ENCODE measurements at places on chromosomes 2 and 18.

DNA sequence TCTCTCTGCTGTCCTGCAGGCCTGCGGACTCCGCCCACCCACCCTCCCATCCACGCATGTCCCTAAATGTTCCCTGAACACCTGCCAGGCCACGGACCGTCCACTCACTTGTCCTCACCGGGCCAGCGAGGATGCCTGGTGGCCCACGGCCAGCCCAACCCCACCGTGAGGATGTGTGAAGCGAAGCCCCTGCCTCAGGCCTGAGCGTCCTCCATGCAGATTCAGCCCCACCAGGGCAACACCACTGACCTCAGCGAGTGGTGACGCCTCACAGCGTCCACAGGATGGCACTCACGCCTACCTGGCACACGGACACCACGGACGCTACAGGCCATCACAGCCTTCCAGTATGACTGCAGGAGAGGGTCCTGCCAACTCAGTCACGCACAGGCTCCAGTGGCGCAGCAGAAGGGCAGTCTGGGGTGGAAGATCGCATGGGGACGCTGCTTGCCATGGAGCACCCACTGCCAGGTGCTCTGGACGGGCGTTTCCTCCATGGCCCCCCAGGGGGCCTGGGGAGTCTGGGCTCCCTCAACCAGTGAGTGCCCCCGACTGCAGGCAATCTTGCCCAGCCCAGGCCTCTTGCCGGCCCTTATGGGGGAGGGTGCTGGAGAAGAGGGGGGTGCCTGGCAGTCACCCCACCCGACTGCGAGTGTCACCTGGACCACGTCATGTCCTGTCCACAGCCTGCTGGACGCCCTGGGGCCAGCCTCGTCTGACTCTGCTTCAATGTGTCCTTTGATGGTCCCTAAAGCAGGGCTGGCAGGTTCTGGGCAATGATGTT lies 25.4 kb downstream of the HDAC4 start:
- DNase-seq, result no peak

DNA sequence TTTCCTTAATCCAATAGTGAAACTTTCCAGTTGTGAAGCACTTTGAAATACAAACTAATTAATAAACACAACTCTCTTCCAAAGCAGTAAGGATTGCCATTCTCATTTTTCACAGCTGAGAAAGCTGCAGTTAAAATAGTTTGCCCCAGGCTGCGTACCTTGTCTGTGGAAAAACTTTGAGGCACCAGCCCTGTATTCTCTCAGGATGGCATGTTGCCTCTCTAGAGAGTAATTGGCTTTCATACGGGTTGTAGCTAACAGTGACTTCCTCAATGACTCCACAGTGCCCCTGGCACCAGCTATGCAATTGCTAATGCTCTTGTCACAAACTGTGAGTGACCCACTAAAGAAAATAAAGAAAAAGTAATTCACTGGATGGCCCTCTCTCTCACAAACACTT lies 345.7 kb downstream of the MTX2 start:
- DNase-seq, result no peak

DNA sequence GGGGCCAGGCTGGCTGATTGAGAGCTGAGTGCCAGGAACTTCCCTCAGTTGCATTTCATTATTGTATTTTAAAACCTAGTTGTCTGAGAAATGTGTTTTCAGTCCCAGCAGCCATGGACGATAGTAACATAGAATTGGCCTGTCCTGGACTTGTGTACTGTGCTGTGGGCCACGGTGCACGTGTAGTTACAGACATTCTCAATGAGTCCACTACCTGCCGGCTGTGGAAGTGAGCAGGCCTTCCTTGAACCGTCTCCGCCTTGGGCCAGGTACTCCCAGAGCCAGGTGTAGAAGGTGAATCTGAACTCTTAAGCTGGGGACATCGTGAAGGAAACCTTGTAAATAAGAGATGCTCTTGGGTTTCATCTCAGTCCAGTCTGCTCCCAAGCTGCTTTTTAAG lies 47.0 kb downstream of the UBE2F start:
- no peak for DNase-seq

- no peak for DNase-seq
These were observed 53.2 kb downstream of the NEB start for GRCh38 chr2:151681051-151681450.

DNA sequence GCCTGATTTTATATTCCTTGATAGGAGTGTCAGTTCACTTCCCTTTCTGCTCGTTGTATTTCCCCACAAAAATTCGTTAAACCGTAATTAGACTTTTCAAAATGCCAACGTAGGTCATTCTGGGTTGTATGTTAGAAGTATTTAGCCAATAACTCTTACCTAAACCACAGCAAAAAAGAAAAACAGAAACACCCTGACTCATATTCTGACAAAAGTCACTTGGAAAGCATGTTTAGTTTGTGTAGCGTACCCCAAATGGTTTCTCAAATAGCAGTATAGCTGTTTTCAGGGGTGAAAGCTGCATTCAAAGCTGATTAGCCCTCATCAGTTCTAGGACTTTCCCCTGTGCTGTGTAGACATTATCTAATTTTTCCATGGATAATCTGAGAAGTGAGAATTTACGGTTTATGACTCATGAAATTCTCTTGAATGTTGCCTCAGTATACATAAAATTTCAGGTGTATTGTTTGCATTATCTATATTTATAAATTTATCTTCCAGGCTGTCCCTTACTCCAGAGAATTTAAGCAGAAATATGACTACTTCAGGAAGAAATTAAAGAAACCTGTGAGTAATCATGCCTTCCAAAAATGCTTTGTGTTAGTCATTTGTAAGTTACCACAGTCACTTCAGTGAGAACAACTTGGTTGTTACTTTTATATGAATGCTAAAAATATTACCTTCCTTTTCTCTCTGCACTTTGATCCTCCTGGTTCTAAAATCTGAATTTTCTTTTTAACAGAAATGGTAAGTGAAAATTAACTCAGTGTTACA lies 264.9 kb downstream of the ALPK2 start:
- no peak for DNase-seq

GRCh38 chr18:26685438-26686157 lies 137.2 kb upstream of the KCTD1 start:
- no peak for DNase-seq

GRCh38 chr2:16747689-16748088 lies 82.1 kb upstream of the CYRIA start:
- DNase-seq, result no peak

- DNase-seq, result no peak
These were observed 11.6 kb upstream of the ITGA6 start for GRCh38 chr2:172415865-172416183.

- no peak for DNase-seq
These were observed 316.7 kb upstream of the CHAC2 start for GRCh38 chr2:53450923-53451322.

GRCh38 chr2:190627448-190628412 lies 21.2 kb upstream of the NAB1 start:
- DNase-seq, result peak; percentile 48

- DNase-seq, result no peak
These were observed 34.6 kb upstream of the CAB39 start for GRCh38 chr2:230678018-230678417.

DNA sequence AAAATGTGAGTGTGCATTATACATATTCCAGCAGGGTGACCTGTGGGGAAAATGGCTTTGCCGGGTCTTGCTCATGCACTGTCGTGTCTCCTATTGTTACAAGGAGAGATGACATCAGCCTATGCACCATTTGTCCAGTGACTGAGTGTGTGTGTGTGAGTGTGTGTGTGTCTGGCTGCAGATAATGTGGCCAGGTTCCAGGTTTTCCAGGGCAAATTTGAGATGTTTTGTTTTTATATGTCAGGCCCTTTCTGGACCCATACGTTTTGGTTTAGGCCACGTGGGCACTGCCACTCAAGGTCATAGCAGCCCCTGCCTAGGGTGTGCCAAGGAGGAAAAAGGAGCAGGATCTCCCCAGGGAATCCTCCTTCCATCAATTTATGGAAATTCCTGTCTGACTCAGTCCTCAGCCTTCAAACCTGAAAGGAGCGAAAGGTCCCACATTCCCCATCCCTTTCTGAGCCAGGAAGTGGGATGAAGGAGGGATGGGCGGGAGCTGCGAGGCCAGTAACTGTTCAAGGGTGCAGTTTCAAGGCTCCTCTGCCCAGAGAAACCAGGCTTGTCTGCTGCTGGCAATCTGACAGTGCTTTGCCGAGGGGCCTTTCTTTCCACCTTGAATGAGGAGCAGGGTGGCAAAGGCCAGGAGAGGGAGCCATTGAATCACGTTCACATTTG lies 93.0 kb upstream of the SMAD2 start:
- no peak for DNase-seq

GRCh38 chr2:12120281-12121150 lies 374.1 kb downstream of the LPIN1 start:
- DNase-seq, result no peak

DNA sequence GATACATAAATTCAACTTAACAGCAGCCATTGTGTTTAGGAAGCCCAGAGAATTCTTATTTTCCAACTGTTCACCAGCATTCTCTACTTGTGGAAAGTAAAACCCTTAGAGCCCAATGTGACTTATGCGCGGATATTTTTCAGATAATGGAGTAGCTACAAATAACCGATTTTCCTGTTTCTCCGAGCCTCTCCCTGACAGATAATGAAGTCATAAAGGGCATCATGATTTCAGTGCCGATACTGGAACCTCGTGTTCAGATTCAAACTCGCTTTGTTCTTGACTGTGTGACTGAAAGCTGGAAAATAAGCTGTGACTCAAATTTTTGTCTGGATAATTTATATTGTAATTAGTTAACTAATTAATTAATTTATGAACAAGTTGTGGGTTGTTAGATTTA lies 228.2 kb downstream of the VAPA start:
- no peak for DNase-seq

DNA sequence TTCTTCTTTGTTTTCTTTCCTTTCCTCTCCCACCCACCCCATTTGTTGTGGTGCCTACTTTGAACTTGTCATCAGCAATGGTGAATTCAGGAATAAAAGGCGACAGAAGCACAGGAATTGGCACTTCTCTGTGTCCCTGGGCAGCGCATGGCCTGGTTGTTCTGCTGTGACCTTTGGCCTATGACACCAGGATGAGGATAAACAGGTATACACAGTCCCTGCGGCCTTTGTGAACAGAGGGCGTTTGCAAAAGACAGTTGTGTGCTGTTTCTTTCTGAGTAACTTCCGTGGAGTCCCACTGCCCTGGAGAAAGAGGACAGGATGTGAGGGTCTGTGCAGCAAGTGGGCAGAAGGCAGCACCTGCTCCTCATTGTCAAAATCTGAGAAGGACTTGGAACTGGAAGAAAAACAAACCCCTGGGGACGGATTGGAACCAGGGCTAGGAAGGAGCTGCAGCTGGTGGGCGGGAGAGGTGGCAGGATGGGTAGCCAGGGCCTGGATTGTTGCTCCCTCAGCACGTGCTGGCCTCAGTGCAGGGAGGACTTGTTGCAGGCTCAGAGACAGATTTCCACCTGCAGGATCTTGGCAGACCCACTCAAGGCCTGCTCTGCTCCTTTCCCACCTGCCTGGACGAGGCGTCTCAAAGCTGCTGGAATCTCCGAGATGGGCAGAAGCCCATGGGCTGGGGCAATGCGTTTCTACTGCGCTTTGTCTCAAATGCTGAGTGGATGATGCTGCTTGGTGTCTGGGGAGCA lies 159.5 kb downstream of the ACKR3 start:
- DNase-seq, result no peak

GRCh38 chr2:161101406-161101805 lies 58.8 kb upstream of the TANK start:
- no peak for DNase-seq

DNA sequence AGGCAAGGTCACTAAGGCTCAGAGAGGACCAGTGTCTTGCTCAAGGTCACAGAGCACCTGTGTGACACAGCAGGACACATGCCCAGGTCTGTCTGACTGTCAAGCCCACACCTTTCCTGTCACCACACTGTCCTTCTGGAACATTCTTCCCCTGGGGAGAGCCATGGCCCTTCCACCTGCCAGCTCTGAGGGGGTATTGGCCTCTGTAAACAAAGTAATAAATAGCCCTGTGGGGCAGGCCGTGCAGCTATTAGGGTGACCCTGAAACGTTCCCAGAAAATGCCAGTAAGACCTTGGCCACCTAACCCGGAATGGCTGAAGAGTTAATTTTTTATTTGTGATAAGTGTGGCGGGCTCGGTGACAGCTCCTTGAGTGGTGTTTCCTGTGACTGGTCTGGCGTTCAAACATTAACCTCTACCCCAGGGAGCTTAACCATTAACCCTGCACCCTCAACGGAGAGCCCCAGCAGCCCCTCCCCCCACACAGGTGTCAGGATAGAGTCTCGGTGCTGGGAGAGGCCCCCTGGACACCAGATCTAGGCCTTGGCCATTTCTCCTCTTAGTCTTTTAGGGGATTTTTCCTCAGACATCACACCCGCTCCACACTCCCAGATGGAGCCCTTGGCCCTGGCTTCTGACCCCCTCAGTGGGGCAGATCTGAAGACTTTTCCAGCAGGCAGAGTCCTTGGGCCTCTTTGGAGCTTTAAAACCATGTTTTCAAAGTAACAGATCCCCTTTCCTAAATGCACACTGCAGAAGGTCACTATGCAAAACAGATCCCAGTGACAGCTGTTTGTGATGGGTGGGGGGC lies 36.6 kb downstream of the SCTR start:
- DNase-seq, result no peak

DNA sequence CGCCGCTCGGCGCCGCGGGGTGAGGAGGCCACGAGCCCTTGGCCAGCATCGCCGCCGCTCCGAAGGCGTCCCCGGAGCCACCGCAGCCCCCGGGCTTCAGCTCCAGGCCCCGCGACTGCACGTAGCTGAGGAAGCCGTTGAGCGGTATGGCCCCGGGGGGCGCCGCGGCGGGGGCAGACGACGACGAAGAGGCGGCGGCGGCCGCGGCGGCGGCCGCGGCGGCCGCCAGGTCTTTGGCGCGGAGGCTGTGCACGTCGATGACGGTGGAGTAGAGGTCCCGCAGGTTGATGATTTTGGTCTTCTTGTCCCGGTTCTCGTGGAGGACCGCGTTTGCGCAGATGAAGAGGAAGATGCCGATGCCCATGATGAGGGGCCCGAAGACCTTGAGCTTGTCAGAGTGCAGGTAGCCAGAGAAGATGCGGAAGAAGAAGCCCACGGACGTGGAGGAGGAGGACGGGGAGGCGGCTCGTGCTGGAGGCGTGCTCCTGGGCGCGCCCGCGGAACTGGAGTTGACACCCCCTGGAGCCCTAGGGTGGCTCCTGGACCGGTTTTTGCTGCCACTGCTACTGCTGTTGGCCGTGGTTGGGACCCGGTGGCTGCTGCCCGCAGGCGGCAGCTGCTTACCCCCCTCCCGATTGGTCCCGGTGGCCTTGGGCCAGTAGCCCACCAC lies 4.0 kb downstream of the TMEM200C start:
- no peak for DNase-seq

- DNase-seq, result no peak
These were observed 11.3 kb upstream of the MLPH start for GRCh38 chr2:237475704-237476141.

GRCh38 chr2:86417961-86418360 lies 23.2 kb upstream of the KDM3A start:
- DNase-seq, result no peak

Data from activated naive CD8-positive, alpha-beta T cell treated with anti-CD3 and anti-CD28 coated beads, Interleukin-2, amount 10 ng/mL, durations not matched to agents 7 days and 5 days (primary cell).